H1 (cell line): ENCODE measurements at places on chromosomes 2 and 18. TPM values are rescaled to one million over a fixed set of nuclear protein-coding genes. Genes with fewer than 3 reads are reported as not detected.

- no peaks in the 10 kb centered on the region for H3K4me1 ChIP-seq
- H3K4me3 ChIP-seq, result no peak overlapping the region
- no peak overlapping the region for H3K27ac ChIP-seq
- no peak for DNase-seq
- H3K36me3 ChIP-seq, result no peaks in the 10 kb centered on the region
Measured at GRCh38 chr2:37870829-37871228, 54.3 kb upstream of the RMDN2 start.

- H3K27ac ChIP-seq, result no peak overlapping the region
- no peaks in the 10 kb centered on the region for H3K27me3 ChIP-seq
- DNase-seq, result no peak
- H3K4me1 ChIP-seq, result no peaks in the 10 kb centered on the region
- H3K4me3 ChIP-seq, result no peak overlapping the region
Measured at GRCh38 chr18:79429785-79430281, 34.1 kb downstream of the NFATC1 start.

DNA sequence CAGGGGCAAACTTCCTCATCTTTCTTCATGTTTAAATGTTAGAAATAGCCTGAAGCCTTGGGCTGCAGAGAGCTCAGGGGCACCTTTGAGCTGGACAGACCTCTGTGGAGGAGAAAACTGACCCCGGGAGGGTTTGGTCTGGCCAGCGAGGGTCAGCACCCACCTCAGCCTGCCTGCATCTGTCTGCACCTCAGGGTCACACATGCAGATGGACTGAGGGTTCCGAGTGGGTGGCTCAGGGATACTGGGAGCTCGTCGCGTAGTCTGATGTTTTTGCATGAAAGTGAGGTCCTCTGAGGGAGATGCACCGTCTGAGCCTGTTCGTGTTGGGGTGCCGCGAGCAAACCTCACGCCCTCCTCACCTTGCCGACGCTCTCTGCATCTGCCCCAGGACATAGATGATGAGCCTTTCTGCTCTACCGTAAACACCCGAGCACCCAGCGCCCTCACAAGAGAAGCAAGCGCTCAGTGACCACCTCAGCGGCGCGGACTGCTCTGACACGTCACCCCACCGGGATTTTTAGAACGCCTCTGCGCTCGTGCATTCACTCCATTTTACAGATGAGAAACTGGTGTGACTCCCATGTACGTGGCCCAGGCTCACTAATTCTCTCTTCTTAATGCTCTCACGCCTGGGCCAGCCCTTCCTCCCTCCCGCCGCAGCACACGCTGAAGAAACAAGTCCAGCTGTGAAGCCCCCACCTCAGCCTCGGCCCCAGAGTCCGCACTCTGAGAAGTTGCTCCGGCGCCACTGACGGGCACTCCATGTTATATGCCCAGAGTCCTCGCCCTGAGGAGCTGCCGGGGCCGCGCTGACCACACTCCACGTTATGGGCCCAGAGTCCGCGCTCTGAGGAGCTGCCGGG, 9.5 kb downstream of the KCNG2 start:
- H3K36me3 ChIP-seq, result no peaks in the 10 kb centered on the region
- DNase-seq, result no peak
- no peaks in the 10 kb centered on the region for H3K4me1 ChIP-seq
- no peak overlapping the region for H3K4me3 ChIP-seq

DNA sequence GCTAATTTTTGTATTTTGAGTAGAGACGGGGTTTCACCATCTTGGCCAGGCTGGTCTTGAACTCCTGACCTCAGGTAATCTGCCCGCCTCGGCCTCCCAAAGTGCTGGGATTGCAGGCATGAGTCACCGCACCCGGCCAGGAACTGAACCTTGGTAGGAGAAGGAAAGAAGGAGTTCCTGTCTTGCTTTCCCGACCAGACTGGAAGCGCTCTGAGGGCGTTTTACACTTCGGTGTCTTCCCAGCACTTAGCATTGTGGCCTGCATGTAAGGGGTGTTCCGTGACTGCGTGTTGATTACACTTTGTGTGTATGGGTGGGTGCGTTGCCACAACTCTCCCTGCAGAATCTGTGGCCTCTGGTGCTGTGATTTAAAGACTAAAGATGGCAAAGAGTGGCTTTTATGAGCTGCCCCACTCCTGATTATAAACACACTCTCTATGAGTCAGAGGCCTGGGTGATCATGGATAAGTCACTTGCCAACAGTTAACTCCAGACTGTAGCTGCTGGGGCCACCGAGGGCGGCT, 46.0 kb downstream of the ODC1 start:
- no peak overlapping the region for H3K27ac ChIP-seq
- H3K4me3 ChIP-seq, result no peak overlapping the region
- H3K27me3 ChIP-seq, result no peaks in the 10 kb centered on the region
- H3K36me3 ChIP-seq, result no peaks in the 10 kb centered on the region
- no peak for DNase-seq
- no peaks in the 10 kb centered on the region for H3K4me1 ChIP-seq

The RFX8 gene
- 0.60 and 1.3 TPM in 2 replicates for total RNA-seq
